ENCODE measurements at places on chromosomes 16 and 17.

GRCh38 chr17:19399750-19400450 lies 11.1 kb upstream of the RNF112 start:
- DNase-seq: no peak

- peak; percentile 51 for DNase-seq
These were observed 10.1 kb downstream of the KRT39 start for GRCh38 chr17:40956401-40957254.

GRCh38 chr17:75979705-75980187 lies 706 bp downstream of the TEN1 start:
- DNase-seq: no peak

- peak; percentile 37 for DNase-seq
These were observed 1.8 kb upstream of the RBFOX3 start for GRCh38 chr17:79612468-79613194.

DNA sequence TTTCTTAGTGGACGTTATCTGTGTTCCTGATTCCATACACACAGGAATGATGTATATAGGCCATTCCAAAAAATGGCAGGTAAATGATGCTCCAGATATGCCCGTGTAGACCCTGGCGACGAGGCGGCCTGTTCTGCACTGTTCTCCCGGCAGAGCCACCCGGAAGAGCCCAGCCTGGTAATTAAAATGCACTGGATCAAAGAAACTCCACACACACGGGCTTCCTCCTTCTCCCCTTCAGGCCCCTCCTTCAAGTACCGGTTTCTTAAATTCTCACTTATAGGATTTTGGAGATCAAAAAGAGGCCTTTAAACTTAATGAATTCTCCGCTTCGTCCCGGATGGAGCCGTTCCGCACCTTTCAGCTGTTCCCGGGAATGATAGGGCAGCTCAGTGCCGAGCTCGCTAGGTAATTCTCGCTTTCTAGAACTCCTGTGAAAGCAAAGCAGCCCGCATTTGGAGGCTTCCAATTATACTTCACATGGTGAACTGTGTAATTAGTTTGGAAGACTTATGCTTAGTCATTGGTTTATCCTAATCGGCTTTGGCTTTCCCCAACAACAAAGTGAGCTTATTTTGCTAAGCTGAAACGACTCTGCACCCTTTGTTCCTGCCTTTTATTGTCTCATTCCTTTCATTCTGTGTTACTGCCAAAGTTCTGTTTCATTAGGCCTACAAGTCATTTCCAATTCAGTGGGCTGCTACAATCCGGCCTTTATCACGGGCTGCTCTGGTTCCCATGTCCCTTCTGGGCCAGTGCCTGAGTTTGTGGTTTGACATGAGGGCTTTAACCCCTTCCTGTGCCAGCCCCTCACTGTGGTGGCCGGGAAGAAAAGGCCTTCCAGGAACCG lies 150.0 kb downstream of the MSI2 start:
- peak; percentile 62 for DNase-seq

- no peak for DNase-seq
These were observed 12.3 kb downstream of the CACNG4 start for GRCh38 chr17:66976781-66977201.

GRCh38 chr17:36027761-36028160 lies 10.0 kb upstream of the CCL23 start:
- no peak for DNase-seq

GRCh38 chr16:5054876-5055865 lies 10.6 kb downstream of the C16orf89 start:
- DNase-seq: no peak

- no peak for DNase-seq
These were observed 8.1 kb upstream of the CXCL16 start for GRCh38 chr17:4747847-4748246.

DNA sequence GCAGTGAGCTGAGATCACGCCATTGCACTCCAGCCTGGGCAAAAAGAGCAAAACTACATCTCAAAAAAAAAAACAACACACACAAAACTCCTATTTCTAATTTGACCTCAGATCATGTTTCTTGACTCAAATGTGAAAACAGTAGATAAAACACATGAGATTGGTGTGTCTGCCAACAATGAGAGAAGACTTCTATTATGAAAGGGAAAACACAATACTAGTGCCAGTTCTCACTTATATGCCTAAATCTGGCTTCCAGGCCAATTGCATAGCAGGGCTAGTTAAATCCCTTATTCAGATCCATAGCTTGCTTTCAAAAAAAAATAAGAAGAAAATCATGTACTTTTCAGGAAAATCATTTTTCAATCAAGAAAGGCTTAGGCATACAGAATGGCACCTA lies 39.4 kb downstream of the AP1G1 start:
- no peak for DNase-seq

DNA sequence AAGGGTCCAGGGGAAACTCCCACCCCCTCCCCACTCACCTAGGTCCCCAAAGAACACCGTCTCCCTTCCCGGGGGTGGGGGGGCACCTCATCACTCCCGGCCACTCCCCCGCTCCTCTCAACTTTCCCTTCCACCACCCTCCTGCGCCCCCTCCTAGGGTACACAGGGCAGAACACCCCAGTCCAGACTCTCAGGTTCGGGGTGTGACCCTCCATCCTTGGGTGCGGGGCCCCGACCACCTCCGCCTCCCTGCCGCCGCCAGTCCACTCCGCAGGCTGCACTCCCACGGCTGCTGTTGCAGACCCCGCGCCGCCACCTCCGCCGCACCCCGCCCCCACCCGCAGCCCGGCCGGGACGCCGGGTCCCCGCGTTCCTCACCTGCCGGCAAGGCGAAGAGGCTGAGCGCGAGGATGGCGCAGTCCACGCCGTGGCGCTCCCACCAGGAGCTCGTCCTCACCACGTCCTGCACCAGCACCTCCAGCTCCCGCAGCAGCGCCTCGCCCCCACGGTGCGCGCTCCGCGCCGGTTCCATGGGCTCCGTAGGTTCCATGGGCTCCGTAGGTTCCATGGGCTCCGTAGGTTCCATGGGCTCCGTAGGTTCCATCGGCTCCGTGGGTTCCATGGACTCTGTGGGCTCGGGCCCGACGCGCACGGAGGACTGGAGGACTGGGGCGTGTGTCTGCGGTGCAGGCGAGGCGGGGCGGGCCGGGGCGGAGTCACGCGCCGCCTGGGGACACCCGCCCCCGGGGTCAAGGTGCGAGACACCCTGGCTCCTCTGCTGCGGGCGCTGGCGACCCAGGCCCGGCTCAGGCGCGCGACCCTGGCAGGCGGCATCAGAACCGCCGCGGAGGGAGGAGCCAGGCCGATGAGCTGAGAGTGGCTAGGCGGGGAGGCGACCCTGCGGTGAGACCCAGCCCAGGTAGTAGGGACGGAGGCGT lies at the start of gene FADS6:
Gene FADS6 (minus strand): TSS at position 660 of the 938 bp plus-strand sequence. CDS start 38 bp downstream, at position 622.
- no peak for DNase-seq

GRCh38 chr17:10803830-10804475 lies at the start of gene TMEM238L:
Gene TMEM238L (minus strand): TSS chr17:10804099. CDS start chr17:10803963, 136 bp downstream.
- no peak for DNase-seq

All from H4 (cell line).